ENCODE measurements at places on chromosomes 2 and 18.

GRCh38 chr2:234885118-234885517 is 66.7 kb upstream of the SH3BP4 start:
- DNase-seq: no peak

DNA sequence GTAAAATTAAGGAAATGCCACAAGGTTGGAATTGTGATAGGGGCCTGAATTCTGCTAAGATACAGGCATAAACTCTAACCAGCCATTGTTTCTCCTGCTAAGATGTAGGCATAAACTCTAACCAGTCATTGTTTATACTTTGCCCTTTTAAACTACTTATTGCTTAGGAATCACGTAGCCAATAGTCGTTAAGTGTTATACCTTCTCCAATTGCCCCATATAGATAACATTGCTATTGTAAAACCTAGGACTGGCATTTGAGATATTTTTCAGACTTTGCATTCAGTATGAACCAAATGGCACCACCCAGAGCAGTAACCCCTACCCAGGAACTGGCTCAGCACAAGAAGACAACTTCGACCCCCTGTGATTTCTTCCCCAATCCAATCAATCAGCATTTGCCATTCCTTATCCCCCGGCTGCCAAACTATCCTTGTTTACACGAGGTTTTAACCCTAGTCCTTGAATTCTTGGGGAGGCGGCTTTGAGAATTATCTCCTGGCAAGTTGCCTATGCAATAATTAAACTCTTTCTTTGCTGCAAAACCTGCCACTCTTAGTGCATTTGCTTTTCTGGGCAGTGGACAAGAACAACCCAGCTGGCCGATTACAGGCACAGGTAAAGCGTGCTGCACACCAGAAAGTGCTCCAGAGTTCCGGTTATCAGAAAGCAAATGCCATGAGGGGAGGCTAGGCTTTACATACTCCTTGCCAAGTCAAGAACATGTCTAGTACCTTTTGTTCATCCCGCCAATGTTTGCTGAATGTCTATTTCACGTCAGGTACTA is 167.6 kb downstream of the LAMA1 start:
- no peak for DNase-seq

- DNase-seq: no peak
These were observed 850.6 kb upstream of the CHAC2 start for GRCh38 chr2:52916981-52917380.

DNA sequence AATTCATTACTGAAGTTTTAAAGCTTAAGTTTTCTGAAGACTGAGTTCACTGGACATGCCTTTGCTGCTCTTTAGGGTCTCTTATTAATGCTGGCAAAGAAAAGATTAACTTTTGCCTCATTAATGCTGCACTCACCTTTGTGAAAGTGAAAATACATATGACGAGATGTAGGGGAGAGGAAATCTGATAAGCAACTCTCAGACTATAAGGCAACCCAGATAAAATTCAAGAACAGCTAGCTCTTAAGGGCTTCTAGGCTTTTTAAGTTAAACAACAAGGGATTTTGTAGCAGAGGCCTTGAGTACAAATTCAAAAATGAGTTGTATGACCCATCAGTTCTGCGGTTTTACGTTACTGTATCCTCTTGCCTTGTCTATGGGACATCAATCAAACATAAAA is 143.7 kb downstream of the USP34 start:
- no peak for DNase-seq

DNA sequence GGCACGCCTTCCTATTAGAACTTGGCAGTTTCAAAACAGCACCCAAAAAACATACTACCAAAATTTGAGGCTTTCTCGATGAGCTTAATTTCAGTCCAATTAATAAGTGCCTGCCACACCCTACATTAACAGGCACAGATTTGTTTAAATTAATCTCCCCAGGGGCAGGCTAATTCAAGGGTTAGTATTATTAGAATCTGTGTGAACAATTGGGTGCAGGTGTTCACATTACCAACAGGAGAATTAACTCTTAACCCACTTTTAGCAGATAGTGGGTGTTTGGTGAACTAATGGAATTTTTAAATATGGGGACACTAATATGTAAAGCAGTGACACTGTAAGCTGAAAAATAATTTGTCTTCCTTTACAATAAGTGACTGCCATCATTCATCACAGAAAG is 4.1 kb downstream of the MBD2 start:
- DNase-seq: no peak

GRCh38 chr18:77086034-77086433 is 46.5 kb downstream of the MBP start:
- DNase-seq: no peak

GRCh38 chr18:41681138-41681880 is 273.7 kb upstream of the PIK3C3 start:
- no peak for DNase-seq

Data from stimulated activated CD4-positive, alpha-beta T cell treated with anti-CD3 and anti-CD28 coated beads, Interleukin-2, amount 100 ng/mL, for 4 hours (primary cell).